ENCODE measurements at places on chromosomes 5 and 9.
A peak's percentile ranks its signal among the peaks of the same experiment; 100 is the strongest.

- DNase-seq: peak; percentile 45
Observed at GRCh38 chr9:27528076-27528885, 1.3 kb downstream of the MOB3B start.

DNA sequence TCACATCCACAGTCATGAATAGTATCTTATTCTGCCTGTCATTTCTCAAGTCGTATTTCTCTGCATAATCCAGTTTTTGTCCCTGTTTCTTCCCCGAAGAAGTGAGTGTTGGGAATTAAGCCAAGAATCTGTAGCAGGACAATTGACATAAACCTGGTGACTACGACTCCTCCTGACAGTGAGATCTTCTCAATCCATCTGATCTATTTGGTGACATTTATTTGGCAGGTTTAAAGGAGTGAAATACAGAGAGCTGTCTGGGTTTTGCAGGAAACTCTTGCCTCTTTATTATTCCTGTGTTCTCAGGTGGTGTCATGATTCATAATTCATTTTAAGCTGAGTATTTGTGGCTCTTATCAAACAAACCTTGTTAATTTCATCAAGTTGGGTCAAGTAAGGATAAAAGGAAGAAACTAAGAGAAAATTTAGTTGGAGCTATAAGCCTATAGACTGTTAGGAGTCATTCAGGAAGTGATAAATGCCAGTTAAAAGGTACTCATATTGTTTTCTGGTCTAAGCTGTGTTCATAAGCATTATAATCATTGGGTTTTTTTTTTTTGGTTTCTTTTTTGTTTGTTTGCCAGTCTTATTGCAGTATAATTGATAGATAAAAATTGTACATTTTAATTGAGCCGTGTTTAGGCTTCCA is 95.9 kb upstream of the PCSK1 start:
- DNase-seq: no peak

DNA sequence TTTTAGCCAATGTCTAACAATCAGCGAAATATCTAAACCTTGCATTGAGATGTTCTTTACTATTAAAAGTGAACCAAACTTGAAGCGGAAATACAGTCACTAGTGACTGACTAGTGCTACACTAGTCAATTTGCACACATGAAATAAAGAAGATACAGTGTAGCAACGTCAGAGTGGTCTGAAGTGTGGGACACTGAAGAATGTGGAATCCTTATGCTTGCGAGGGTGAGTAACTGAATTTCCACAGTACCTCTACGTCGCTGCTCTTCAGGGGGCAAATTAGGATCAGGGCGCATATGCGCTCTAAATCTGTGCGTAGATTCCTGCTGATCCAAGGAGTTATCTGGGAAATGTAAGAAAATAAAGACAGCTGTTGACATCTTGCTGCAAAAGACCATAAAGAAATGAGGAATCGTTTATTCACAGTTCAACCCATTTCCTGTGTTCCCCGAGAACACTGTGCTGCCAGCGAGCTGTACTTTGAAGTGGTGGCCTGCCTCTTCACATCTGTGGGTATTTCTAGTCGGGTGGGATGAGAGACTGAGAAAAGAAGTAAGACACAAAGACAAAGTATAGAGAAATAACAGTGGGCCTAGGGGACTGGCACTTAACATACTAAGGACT is 39.8 kb upstream of the FLT4 start:
- peak; percentile 22 for DNase-seq

DNA sequence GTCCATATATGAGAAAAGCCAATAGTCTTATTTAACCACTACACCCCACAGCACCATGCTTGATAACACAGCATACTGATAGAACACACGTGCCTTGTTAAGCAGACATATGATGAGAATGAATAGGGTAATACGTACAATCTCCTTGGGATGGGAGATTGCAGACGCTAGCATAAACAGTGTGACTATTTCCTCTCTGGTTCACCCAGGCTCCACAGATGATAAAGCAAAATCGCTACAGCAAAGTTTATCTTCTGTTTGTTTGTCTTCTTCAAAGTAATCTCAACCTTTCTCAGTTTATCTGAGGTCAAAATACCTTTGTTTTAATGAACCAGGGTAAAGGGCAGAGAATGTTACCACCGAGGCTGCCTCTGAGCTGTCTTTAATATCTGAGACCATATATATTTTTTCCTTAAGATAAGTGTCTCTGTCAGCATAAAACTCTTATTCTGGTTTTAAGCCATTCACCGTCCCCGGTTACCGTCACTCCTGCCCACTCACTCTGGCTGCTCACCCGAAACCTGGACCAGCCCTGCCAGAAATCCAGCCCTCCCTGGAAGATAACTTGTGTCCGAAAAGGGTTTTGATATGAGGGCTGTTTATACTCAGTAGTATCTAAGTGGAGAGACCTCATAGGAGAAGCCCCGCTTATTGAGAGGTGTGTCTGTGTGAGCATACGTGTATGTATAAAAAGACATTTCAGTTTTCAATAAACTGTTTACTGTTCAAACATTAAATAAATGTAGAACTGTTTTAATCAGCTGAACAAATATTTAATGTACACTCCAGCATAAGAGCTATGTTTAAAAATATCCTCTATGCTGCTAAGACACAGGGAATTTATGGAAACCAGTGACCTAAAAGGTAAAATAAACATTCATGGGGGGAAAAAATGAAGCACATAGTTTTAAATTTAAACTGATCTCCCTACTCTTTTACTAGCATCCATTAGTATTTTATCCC is 465.4 kb downstream of the RASEF start:
- DNase-seq: no peak

GRCh38 chr9:34025062-34025461 is 23.6 kb downstream of the UBAP2 start:
- DNase-seq: no peak

GRCh38 chr9:73152543-73152844 is 829 bp downstream of the ANXA1 start:
- no peak for DNase-seq

- no peak for DNase-seq
Observed at GRCh38 chr5:139733698-139734538, 61.7 kb upstream of the PSD2 start.

DNA sequence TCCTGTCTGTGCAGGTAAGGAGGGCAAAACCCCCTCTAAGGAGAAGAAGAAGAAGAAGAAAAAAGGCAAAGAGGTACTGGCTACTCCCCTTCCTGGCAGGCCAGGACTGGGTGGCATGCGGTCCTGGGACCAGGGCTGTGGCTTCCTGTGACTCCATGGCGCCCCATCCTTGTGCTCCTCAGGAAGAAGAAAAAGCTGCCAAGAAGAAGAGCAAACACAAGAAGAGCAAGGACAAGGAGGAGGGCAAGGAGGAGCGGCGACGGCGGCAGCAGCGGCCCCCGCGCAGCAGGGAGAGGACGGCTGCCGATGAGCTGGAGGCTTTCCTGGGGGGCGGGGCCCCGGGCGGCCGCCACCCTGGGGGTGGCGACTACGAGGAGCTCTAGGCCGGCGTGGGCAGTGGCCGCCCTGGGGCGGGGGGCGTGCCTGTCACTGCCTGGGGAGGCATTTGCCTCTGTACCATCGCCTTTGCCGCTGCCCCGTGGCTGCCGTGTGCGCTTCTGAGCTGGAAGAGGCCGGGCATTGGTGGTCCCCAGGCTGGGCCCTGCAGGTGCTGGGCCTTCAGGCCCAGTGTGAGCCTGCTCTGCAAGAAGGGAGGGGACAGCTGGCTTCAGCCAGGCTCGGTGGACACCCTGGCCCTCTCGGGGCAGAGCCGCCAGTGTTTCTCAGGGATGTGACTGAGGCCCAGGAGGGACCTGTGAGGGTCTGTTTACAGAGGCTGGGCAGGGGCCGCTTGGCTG is 2.0 kb upstream of the AJM1 start:
- DNase-seq: no peak

GRCh38 chr5:135010502-135011354 is 23.3 kb downstream of the PITX1 start:
- no peak for DNase-seq

GRCh38 chr9:101458963-101459631 is 23.5 kb upstream of the ALDOB start:
- no peak for DNase-seq

- peak; percentile 19 for DNase-seq
Observed at GRCh38 chr9:92711844-92712243, 41.9 kb upstream of the IPPK start.

DNA sequence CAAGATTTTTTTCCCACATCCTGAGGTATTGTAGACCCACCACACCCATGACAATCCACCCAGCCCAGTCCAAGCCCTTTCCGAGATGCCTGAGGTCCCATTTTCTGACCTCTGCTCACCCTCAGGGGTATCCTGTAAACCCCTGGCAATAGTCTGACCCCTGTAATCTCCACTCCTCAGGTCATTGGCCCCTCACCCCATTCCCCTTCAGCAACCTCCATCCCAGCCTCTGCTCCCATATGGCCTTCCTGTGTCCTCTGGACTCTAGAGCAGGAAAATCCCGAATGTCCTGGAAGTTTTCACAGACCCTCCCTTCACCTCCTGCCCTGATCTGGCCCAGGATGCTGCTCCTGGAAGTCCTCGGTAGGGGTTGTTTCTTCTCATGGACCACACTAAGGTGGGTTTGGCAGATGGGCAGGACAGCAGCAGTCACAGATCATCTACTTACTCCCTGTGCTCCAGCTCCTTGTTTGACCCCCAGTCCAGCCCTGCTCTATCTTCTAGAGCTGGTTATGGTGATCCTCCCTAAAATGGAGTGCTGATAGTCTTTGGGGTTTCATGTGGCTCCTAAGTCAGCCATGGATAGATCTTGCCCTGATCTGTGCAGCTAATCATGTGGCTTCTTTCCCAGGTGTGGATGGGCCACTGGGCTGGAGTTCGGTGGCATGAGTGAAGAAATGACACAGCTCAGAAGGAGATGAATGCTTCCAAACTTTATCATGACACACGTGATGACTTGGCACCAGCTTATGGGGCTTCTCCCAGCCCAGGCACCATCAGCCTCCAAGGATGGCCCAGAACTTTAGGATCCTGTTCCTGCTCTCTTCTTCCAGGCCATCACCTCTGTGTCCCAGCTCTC is 12.0 kb upstream of the ACSL6 start:
- DNase-seq: no peak

DNA sequence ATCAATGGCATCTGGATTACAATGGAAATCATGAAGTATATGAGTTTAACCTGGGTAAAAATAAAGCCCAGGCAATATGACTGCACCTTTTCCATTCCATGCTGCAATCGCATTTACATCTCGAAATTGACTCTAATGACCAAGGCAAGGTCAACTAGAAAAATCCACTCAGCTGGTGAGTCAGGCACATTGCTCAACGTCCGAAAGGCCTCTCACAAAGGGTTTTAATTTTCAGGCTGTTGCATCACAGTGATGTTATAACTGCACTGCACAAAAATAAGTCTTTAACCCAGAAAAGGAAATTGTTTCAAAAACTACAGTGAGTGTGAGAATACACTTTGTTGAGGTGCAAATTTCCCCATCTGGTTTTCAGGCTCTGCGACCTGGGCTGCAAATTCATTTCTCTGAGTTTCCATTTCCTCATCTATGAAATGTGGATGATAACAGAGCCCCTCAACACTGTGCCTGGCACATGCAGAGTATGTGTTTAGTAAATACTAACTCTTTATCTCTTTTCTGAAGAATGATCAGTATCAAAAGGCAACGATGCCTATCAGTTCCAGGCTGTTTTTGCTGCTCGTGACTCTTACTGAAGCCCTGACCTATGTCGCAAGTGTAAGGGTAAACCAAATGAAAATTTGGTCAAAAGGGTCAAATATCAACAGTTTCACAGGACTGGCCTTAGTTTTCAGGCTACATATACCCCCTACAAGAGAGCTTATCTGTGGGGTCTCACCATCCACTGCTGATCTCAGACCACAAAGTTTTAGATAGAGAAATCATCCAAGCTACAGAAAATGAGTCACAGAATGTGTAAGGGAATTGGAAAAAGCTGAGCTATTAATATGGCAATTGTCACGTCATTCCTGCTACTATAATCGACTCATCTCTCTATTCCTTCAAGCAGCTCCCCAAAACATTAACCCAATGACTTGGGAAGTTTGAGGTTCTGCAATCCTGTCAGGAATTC is 4.1 kb downstream of the NFIL3 start:
- no peak for DNase-seq

GRCh38 chr5:68419637-68420452 is 204.3 kb downstream of the PIK3R1 start:
- no peak for DNase-seq

GRCh38 chr5:32201122-32201753 is 27.1 kb upstream of the GOLPH3 start:
- no peak for DNase-seq

- no peak for DNase-seq
Observed at GRCh38 chr9:249025-249424, 34.4 kb downstream of the DOCK8 start.

DNA sequence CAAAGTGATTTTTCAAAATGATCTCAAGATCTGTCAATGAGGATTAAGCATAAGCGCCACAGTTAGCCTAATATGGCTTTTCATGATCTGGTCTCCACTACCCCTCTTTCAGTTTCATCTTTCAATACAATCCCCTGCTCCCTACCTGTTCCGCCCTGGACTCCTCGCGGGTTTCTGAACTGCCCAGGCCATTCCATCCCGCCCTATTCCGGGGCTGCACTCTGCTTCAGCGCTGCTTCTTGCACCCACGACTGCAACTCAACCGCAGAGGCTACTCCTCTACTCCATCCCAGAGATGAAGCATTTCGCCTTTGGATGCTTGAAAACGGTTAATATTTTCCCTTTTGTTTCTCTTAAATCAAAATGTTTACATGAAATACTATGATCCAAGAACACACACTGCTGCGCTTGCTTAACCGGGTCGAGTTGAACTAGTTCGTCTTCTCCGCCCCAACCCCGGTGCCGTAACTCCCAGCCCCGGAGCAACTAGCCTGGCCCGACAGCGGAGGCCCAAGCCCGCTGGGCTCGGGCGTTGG is 716 bp upstream of the OTULIN start:
- no peak for DNase-seq

DNA sequence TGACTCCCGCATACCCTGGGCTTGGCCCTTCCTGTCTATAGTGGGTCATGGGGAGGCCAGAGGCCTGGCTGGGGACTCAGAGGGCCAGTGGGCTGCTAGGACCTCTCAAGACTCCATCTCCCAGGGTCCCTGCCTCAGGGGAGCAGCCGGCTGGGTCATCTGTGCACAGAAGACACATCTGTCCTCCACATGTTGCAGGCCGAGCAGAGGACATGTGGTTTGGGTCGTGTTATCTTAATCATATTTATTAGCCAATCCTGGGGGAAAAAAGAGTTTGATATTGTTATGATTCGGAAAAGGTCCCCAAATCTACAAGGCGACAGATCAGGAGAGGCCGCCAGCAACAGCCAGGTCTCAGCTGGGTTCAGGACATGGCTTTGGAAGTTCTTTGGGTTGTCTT is 14.4 kb downstream of the LMX1B start:
- DNase-seq: no peak

DNA sequence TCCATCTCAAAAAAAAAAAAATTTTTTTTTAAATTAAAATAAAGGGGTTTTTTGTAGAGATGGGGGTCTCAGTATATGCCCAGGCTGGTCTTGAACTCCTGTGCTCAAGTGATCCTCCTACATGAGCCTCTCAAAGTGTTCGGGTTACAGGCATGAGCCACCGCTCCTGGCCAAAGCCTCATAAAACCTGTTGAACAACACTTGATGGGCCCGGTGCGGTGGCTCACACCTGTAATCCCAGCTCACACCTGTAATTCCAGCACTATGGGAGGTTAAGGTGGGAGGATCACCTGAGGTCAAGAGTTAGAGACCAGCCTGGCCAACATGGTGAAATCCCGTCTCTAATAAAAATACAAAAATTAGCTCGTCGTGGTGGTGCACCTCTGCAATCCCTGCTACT is 7.7 kb upstream of the NPM1 start:
- no peak for DNase-seq
